ENCODE measurements at places on chromosomes 7 and 10.

DNA sequence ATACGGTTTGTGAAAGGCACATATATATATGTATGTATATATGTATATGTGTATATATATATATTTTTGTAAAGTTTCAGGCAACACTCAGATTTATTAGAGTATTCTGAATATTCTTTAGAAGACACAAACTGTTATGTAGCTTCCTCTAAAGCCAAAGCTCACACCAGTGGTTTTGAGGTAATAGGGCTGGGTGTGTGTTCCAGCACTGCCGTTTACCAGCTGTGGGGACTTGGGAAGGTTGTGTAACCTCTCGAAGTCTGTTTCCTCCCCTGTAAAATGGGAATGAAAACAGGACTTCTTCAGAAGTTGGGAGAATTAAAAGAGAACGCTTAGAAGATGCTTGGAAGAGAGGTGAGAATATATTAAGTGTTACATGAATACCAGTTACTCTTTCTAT is 94.8 kb downstream of the PRPF18 start:
- DNase-seq = no peak

- no peak for DNase-seq
Measured at GRCh38 chr10:113108194-113108835, 158.3 kb downstream of the TCF7L2 start.

- DNase-seq = no peak
Measured at GRCh38 chr7:36741866-36742265, 17.6 kb upstream of the AOAH start.

DNA sequence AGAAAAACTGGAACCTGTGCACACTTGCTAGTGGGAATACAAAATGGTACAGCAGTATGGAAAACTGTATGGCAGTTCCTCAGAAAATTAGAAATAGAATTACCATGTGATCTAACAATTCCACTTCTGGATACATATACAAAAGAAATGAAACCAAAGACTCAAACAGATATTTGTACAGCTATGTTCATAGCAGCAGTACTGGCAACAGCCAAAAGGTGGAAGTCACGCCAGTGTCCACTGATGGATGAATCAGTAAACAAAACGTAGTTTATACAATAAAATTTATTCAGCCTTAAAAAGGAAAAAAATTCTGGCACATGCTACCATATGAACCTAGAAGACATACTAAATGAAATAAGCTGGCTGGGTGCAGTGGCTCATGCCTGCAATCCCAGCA is 23.0 kb downstream of the IDE start:
- DNase-seq = no peak

DNA sequence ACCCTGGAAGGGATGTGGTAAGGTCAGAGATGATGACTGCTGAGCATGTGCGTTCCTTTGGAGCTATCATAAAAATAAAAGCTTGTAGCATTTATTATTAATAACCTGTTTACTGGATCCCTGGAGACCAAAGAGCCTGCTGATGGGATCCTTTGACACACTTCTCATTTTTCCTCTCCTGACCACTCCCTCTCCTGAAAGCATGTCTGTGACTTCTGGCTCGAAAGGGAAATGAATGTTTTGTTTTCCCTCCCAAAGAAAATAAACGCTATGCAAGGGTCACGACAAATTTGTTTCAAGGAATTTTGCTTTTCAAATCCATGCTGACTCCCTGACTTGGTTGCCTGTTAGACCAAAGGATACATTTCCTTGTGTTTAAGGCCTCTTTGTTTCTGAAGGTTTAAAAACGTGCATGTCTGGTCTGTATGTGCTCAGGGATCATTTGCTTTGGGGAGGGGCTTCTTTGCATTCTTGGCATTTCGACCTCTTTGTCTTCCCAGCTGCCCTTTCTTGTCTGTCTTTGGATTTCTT is 185.1 kb upstream of the AGK start:
- no peak for DNase-seq

DNA sequence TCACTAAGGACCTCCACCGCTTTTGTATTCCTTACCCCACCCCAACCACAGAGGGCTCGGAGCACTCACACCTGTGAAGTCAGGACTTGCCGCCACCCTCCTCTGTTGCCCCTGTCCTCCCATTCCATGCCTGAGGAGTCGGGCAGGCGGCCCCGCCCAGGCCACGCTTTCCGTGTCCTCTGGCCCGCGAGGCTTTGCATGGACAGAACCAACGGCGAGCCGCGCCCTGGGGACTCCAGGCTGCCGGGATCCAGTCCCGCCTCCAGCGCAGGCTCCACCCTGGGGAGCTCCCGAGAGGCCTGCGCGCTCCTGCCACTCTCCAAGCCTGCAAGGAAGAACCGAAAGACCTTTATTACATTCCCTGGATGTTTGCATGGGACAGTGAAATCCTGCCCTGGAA is 366.4 kb upstream of the POM121L12 start:
- DNase-seq = no peak

- no peak for DNase-seq
Measured at GRCh38 chr7:81877890-81878289, 108.0 kb upstream of the HGF start.

- no peak for DNase-seq
Measured at GRCh38 chr10:2876032-2876431, 191.3 kb upstream of the PFKP start.

- no peak for DNase-seq
Measured at GRCh38 chr7:151087245-151088018, 1.2 kb downstream of the AGAP3 start.

- DNase-seq = no peak
Measured at GRCh38 chr10:121308020-121308419, 290.2 kb downstream of the FGFR2 start.

DNA sequence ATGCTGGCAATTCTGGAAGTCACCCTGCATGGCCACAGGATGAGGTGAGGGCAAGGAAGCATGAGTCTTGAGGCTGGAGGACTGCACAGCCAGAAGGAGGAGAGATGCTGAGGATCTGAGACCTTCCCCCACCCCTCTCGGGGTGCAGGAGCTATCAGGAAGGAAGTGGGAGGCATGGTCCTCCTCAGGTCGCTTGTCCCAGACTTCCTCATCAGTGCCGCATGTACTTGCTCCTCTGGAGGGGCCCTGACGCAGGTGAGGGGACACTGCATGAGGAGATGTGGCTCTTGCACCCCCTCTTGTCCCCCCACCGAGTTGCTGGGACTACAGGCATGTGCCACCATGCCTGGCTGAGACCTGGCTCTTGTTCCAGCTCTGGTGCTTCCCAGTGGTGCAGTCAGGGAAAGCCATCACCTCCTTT is 5.7 kb upstream of the ZMIZ1 start:
- no peak for DNase-seq

DNA sequence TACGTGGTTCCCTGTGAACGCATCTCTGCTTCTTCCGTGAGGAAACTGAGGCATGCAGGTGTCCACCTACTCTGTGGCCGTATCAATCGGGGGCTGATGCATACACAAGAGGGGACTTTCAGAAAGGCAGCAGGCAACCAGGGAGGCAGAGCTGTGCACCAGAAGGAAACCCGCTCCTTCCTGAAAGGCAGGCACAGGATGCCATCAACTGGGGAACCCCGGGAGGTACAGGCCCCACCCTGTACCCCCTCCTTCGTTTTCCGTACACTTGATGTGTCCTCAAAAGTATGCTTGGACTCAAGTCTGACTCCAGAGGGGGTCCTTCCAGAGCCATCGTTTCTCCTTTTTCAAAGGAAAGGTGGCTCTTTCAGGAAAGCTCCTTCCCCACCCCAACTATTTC is 59.5 kb downstream of the ASB13 start:
- no peak for DNase-seq

GRCh38 chr7:2468227-2468626 is 8.0 kb downstream of the GRIFIN start:
- DNase-seq = no peak

- no peak for DNase-seq
Measured at GRCh38 chr7:108158776-108159175, 28.6 kb upstream of the LAMB4 start.

DNA sequence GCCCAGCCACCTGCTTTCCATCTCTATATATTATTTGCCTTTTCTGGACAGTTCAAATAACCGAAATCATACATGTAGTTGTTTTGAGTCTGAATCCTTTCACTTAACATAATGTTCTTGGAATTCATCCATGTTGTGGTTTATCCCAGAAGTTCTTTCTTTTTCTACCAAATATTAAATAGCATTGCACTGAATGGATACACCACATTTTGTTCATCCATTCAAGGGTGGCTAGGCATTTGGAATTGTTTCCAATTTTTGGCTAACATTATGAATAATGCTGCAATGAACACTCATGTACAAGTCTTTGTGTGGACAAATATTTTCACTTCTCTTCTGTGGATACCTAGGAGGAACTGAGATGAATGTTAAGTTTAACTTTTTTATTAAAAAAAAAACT is 18.0 kb downstream of the DNAJC1 start:
- DNase-seq = no peak

DNA sequence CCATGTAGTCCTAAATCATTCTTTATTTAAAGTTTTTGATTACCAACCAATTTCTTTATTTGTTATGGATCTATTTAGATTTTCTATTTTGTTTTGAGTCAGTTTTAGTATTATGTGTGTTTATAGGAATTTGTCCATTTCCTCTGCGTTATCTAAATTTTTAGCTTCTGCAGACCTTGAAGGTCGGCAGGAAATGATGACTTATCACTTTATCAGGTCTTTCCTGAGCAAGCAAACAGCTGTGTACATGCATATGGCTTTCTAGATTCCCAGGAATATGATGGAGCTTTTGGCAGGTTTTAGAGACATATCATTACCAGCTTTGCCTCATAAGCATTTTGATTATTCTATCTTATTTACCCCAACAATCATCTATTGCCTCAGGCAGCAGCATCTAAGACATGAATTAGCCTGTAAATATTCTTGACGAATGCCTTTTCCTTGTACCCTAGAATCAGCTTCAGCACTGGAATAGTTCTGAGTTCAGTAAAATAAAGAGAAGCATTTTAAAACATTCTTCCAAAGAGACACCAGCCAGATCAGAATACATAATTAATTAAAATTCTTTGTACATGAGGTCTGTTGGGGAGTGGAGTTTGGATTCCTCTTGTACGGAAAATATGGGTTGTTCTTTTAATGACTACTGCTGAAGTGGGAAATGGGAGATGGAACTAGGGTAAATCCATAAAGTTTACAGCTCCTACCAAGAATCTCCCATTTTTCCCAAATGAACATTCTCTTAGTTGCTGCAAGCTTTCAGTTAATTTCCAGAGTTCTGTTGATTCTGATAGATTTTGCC is 408.8 kb upstream of the SEMA3C start:
- no peak for DNase-seq
